ENCODE measurements at places on chromosomes 11 and 22. TPM values are rescaled to one million over a fixed set of nuclear protein-coding genes. Genes with fewer than 3 reads are reported as not detected.

Gene TMPRSS6
- not detected for total RNA-seq

Gene SAA2
- 41.4 TPM for total RNA-seq

Gene SERHL2
- total RNA-seq = 1.3 TPM

Gene TRIM34
- 4.5 TPM for total RNA-seq

Gene ANKK1
- 0.23 TPM for total RNA-seq

All from posterior vena cava (tissue), 2 donors.